ENCODE measurements at places on chromosomes 6 and 20. TPM values are rescaled to one million over a fixed set of nuclear protein-coding genes. Genes with fewer than 3 reads are reported as not detected.
A peak's percentile ranks its signal among the peaks of the same experiment; 100 is the strongest.

DNA sequence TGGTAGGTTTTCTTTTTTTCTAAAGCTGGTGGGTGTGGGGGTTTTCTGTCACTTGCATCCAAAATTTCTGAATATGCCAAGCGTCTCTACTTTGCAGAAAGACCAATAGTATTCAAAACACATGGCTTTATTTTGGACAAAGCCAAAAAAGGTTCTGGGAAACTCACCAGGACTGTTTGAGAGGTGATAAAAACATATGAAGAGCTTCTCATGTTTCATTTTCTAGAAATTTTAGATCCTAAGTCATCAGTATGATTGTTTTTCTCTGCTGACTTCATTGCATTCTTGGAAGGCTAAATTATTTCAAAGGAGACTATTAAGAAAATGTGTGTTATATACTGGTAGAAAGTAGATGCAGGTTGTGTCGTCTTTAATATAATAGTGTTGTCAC is 51.3 kb downstream of the GCLC start:
- no peak for DNase-seq

DNA sequence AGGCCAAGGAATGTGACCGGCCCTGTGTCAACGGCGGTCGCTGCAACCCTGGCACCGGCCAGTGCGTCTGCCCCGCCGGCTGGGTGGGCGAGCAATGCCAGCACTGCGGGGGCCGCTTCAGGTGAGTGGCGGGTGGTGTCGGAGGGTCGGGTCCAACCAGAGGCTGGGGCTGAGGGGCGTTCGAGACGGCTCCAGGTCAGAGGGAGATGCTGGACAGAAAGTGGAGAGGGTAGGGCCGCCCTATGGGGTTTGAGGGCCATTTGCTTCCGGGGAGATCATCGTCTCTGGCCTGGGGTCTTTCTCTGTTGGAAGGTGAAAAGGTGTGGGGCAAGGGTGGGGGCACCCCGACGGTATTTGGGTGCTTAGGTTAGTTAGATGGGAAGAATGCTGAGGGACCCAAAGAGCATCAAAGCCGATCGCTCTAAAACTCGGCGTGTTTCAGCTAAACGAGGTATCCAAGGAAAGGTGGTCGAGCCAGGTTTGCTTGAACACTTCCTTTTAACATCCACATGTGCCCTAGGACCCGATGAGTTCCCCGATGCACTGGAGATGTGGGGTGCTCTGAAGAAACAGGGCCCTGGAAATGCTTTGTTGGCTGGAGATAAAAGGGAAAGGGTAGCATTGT is 691 bp downstream of the ATRN start:
- no peak for DNase-seq

- DNase-seq, result no peak
Measured at GRCh38 chr20:55528482-55528881, 476.8 kb downstream of the CBLN4 start.

DNA sequence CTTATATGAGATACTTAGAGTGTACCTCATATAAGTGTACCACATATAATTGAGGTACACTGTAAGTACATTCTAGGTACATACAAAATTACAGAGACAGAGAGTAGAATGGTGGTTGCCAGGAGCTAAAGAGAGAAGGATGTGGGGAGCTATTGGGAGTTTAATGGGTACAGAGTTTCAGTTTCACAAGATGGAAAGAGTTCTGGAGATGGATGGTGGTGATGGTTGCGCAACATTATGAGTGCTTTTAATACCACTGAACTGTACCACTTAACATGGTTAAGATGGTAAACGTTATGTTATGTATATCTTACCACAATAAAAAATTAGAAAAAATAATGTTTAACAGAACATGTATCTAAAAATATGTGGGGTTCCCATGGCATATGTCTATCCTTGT is 69.4 kb downstream of the PRND start:
- no peak for DNase-seq

DNA sequence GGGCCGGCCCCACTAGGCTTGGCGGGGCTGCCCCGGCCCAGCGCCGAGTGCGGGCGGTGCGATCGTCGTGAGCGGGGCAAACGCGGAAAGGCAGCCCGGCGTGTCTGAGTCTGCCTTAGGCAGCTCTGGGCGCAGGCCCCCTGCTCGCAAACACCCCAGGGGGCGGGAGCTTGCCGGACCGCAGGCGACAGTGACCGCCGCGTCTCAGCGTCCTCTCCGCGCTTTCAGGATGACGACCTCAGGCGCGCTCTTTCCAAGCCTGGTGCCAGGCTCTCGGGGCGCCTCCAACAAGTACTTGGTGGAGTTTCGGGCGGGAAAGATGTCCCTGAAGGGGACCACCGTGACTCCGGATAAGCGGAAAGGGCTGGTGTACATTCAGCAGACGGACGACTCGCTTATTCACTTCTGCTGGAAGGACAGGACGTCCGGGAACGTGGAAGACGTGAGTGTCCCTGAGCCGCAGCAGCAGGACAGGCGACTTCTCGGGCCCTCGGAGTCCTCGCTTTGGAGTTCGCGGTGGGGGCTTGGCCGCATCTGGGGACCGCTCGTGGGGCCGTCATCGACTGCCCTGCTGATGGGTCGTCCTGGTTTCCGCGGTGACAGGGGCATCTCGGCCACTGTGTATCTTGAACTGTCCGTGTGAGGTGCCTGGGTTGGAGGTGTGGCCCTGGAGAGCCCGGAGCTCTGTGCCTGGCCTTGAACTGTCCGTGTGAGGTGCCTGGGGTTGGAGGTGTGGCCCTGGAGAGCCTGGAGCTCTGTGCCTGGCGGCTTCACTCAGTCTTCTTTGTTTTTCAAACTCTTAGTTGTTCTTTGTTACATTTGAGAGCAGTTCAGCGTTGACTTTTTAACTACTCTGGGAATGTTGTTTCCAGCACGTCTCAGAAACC is 786 bp downstream of the ADRM1 start:
- DNase-seq, result peak; percentile 65

- peak; percentile 69 for DNase-seq
Measured at GRCh38 chr6:52284131-52284459, 447 bp downstream of the MCM3 start.

GRCh38 chr20:16222859-16223411 is 350.3 kb downstream of the KIF16B start:
- no peak for DNase-seq

Gene CCN6
- 0.99 TPM for total RNA-seq

- no peak for DNase-seq
Measured at GRCh38 chr20:3730803-3731672, 1.4 kb upstream of the HSPA12B start.

Gene NKAIN4
- total RNA-seq, result 4.7 TPM

GRCh38 chr6:124143435-124143834 is 339.8 kb downstream of the NKAIN2 start:
- DNase-seq, result no peak

GRCh38 chr6:138107078-138107751 is at the start of gene PERP:
Gene PERP, minus strand, starts transcription at chr6:138107419. Its CDS starts 79 bp downstream, at chr6:138107340.
- peak; percentile 69 for DNase-seq

DNA sequence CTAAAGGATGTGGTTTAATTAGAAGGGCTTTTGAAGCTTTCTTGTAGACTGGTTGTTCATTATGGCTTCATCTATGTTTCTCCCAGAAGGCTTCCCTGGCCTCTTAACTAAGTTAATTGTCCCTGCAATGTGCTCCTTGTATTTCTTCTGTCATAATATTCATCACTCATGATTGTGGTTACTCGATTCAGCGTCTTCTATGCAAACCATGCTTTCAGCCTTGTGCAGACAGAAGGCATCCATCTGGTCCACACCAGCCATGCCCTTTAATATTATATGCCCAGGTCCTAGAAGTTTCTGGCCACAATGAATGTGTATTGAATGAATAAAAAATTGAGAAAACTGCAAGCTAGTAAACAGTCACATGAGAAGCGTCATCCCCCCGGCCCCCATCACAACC is 163.2 kb downstream of the KHDC1L start:
- no peak for DNase-seq

All from testis (tissue), 5 donors.